Left lung (tissue), 14 donors: ENCODE measurements at places on chromosomes 7 and 10.

- DNase-seq, result no peak
These were observed 2.9 kb upstream of the EFCAB10 start for GRCh38 chr7:105584165-105584564.

DNA sequence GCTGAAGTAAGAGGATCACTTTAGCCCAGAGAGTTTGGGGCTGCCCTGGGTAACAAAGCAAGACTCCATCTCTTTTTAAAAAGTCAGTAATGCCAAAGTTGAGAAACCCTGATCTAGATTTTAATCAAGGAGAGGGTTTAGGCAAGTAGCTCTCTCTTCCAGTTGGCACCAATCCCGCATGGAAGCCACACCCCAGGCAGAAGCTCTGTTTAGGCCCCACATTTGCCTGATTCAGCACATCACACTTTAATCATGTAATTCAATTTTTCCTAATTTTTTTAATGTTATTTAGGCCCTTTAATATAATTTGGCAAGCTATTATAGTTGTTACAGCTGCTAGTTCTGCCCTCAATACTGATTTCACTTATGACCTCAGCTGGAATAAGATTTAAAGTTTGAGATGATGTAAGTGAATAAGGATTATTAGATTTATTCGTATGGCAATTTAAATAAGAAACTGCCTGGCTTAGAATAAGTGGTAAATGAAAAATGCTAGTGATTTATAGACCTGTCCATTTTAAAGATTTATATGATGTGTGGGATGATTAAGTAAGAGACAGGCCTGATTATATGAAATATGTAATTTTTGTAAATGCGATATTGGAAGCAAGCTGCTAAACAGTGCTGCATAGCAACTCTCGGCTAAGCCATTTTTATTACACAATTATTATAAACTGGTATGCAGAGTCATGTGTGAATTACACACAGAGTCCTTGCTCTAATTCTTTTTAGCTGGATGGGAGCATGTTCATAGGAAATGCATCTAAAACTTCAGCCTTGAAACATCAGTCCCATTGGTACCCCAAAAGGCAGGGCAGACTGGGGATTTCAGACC is 80.2 kb upstream of the NFE2L3 start:
- DNase-seq, result no peak

DNA sequence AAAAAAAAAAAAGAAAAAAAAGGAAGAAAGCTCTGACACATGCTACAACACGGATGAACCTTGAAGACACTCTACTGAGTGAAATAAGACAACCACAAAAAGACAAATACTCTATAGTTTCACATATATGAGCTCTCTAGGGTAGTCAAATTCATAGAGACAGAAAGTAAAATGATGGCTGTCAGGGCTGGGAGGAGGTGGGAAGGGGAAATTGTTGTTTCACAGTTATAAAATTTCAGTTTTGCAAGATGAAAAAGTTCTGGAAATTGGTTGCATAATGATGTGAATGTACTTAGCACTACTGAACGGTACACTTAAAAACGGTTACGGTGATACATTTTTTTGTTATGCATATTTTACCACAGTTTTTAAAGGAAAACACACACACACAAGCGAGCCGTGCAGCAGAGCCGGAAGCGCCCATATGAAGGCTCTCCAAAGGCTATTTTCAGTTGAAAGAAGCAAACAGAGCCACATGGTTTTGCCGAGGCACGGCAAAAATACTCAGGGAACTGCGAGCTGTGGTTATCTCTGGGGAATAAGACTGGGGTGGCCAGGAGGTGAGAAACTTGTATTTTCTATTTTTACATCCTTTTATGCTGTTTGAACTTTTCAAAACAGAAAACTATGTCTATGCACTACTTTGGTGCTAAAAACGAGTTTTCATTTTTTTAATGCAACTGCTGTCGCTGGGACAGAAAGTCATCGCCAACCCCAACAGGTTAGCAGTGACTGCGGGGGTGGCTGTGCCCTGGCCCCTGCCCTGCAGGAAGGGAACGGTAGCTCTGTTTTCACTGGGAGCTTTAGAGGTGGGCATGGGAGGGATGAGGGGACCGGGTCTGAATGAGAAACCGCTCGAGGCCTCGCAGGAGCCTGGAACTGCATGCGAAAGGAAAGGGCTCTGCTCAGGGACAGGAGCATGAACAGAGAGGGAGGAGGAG is 132.9 kb downstream of the OAT start:
- DNase-seq, result peak; percentile 31

- DNase-seq, result no peak
These were observed 12.0 kb downstream of the YWHAG start for GRCh38 chr7:76346778-76347177.

DNA sequence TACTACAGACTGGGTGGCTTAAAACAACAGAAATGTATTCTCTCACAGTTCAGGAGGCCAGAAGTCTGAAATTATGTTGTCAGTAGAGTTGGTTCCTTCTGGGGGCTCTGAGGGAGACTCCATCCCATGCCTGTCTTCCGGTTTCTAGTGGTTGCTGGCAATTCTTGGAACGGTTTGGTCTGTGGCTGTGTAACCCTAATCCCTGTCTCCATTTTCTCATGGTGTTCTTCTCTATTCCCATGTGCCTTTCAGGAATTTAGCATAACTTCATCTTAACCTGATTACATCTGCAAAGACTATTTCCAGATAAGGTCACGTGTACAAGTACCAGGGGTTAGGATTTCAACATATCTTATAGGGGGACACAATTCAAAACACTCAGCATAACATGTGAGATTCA is 73.2 kb downstream of the FAM241B start:
- no peak for DNase-seq

- no peak for DNase-seq
These were observed 631.0 kb upstream of the ANKRD30A start for GRCh38 chr10:36494371-36494770.

- no peak for DNase-seq
These were observed 324.1 kb downstream of the ADARB2 start for GRCh38 chr10:1413256-1413655.

DNA sequence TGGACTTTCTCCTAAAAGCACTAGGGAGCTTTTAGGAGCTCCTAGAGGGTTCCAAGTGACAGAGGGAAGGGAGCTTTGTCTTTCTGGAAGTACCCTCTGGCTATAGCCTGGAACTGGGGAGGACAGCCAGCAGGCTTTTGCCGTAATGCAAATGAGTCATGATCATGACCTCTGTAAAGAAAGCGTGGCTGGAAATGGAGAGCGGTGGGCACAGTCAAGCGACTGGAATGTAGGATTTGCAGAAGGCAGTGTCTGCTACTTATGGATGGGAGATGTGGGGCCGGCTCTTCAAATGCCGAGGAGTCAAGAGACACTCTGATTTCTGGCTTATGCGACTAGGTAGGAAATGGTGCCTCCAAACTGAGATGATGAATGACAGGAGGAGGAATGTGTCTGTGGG is 34.6 kb upstream of the PLPP4 start:
- DNase-seq, result no peak

DNA sequence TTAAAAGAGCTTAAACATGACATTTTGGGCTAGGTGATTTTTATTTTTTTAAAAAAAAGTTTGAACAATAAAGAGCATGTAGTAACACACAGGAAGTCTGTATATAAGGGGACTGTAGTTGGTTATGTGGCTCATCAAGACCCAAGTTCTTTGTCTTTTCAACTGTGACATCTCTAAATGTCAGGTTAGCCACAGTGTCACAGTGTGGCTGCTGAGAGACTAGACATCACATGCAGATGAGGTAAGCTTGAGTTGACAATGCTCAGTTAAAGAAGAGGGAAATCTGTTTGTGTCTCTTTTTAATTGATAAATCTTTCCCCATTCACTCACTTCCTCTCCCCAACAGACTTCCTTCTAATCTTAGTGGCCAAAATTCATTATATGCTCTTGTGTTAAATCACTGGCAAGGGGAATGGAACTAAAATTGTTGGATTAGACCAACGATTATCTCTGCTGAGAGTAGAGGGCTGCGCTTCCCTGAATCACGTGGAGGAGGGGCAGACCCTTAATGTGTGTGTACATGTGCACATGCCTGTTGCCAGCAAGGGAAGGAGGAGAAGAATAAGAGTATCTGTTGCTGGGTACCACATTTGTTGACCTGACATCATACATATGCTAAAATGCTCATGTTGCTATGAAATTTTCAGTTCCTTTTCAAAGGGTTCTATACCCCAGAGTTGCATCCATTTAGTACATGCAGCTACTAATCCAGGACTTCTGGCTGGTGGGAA is 78.3 kb downstream of the MMRN2 start:
- DNase-seq, result no peak
